ENCODE measurements at places on chromosomes 3 and 15. TPM values are rescaled to one million over a fixed set of nuclear protein-coding genes. Genes with fewer than 3 reads are reported as not detected.

The CNTN6 gene
- total RNA-seq = not detected

The CHRNA5 gene
- 3.7 TPM for total RNA-seq

The CD200R1 gene
- 1.0 TPM for total RNA-seq

The TMEM212 gene
- total RNA-seq = not detected

The ARPP21 gene
- not detected for total RNA-seq
